CD4-positive, alpha-beta T cell treated with Interleukin-10 for 1 hour (primary cell): ENCODE measurements at places on chromosomes 6 and 20.
A peak's percentile ranks its signal among the peaks of the same experiment; 100 is the strongest.

DNA sequence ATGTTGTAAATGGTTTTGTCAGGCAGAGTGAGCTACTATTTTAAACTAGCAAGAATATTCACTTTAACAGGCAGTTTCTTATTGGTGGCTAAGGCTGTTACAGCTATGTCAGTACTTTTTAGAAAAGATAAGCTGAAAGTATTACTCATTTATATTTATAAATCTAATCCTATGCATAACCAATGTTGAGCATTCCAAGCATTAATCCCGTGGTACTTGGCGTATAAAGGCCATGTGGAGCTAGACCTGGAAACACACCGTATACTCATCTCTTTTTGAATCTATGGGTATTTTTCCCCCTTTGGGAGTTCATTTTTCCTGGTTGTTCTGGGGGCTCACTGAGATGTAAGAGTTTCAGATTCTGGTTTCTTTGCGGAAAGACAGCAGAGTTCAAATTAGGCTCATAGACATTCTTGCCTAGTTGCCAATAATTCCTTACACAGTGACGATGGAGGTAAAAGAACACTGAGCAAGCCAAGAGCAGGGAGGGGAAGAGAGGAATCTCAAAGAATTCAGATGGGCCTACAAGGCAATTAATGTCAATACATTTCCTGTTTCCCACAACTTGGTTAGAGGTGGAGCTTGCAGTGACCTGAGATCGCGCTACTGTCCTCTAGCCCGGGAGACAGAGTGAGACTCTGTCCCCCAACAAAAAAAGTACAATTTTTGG is 211.5 kb downstream of the SOX4 start:
- no peak for DNase-seq

DNA sequence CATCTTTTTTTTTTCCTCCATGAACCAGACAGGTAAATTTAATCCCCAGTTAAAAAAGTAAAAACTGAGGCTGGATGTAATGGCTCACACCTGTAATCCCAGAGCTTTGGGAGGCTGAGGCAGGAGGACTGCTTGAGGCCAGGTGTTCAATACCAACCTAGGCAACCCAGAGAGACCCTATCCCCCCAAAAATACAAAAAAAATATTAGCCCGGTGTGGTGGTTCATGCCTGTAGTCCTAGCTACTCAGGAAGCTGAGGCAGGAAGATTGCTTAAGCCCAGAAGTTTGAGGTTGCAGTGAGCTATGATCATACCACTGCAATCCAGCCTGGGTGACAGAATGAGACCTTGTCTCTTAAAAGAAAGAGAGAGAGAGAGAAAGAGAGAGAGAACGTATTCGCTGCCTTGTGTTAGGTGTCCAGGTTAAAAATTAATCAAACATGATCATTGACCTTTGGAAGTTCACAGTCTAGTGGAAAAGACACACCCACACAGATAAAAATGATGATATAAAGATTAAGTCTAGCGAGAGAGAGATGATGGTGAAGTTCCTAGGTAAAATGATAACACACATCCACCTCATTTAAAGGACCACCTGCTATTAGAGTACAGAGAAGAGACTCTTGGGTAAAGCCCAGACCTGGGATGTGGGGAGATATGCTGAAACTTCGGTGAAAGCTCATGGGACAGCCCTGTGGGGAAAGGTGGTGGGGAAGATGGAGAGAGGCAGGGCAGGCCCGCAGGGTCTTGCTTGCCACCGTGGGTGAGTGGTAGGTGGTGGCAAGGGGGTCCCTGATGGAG is 4.8 kb upstream of the NHSL1 start:
- DNase-seq: no peak

- DNase-seq: no peak
Measured at GRCh38 chr6:136524936-136525413, 25.2 kb downstream of the MAP7 start.

DNA sequence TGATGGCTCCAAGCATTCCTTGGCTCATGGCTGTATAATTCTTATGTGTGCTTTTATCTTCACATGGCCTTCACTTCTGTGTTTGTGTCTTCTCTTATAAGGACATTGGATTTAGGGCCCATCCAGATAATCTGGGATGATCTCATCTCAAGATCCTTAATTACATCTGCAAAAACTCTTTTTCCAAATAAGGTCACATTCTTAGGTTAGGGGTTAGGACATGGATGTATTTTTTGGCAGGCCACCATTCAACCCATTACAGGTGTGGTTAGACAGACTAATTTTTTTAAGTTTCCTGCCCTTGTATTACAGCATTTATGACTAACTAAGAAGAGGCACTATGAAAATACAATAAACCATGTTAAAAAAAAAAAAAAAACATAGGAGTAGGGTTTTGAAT is 254.0 kb downstream of the TPBG start:
- DNase-seq: no peak

DNA sequence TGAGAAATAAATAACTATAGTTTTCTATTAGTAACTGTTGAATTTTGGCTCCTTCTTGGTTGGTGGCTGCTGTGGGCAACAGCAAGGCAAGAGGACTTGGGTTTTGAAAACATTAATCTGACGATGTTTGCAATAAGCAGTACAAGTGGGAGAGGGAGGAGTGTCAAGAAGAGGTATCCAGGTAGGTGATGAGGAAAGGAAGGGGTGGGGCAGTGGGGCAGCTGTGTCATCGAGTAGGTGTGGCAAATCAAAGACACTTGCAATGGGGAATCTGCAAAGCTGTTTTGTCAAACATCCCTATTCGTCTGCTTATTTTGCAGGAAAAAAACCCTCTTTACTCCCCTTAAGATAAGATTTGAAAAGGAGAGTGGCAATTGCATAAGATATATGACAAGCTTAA is 171.9 kb upstream of the MAP3K7 start:
- no peak for DNase-seq

DNA sequence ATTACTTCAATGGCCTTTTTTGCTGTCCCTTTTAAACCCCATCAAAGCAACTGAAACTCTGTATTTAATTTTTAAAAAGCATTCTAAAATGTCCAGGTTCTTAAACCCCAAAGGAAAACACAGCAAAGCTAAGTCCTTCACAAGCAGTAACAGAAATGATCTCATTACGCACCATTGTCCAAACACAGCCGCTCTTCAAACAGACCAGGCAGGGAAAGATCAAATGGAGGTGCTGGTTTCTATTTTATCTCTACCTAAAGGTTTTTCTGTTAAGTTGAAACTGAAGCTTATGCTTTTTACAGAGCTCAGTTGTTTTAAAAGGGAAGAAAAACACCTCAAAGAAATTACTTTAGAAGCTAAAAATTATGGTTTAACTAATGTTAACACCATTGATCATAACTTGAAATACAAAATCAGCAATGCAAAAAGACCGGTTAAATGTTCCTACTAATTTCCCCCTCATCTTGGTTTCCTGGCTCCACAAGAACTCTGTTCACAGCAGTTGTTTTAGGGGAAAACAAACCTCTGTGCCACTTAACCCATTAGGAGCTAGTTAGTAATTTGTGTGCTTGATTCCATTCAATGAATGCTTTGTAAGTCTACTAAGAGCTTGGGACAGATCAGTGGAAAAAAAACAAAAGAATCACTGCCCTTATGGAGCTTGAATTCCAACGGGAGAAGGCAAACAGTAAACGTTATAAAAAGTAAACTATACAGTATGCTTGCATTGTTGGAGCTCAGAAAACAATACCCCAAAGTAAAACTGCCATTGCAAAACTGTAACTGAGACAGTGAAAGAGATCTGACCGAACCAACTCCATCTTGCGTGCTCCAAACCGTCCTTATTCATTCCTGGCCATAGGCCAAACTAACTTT is 87.4 kb downstream of the CD24 start:
- DNase-seq: no peak

DNA sequence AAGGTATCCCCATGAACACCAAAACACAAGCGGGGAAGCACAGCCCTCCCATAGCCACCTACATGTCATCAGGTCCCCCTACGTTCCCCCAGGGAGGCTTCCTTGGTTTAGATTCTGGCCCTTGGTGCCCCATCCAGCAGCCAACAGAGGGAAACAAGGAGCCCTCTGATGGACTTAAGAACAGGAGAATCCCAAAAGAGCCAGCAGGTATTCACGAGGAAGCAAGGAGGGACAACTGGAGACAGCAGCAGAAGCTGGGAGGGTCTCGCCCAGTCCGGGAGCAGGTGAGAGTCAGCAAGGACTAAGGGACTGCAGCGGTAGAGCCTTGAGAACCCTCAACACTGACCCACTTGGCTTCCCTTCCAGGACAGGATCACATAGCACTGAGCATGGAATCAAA is 58.4 kb upstream of the TOP1 start:
- DNase-seq: no peak

- no peak for DNase-seq
Measured at GRCh38 chr20:38757145-38757775, 9.0 kb downstream of the ACTR5 start.

- no peak for DNase-seq
Measured at GRCh38 chr6:111687652-111688051, 82.0 kb upstream of the TRAF3IP2 start.

- DNase-seq: no peak
Measured at GRCh38 chr6:101851911-101852310, 458.4 kb downstream of the GRIK2 start.

GRCh38 chr6:105226598-105227294 is 46.9 kb upstream of the POPDC3 start:
- no peak for DNase-seq

- DNase-seq: peak; percentile 60
Measured at GRCh38 chr20:48718786-48719578, 108.8 kb downstream of the PREX1 start.

- no peak for DNase-seq
Measured at GRCh38 chr20:52655395-52655794, 316.8 kb upstream of the TSHZ2 start.

- DNase-seq: no peak
Measured at GRCh38 chr6:112109262-112109661, 21.9 kb downstream of the FAM229B start.

DNA sequence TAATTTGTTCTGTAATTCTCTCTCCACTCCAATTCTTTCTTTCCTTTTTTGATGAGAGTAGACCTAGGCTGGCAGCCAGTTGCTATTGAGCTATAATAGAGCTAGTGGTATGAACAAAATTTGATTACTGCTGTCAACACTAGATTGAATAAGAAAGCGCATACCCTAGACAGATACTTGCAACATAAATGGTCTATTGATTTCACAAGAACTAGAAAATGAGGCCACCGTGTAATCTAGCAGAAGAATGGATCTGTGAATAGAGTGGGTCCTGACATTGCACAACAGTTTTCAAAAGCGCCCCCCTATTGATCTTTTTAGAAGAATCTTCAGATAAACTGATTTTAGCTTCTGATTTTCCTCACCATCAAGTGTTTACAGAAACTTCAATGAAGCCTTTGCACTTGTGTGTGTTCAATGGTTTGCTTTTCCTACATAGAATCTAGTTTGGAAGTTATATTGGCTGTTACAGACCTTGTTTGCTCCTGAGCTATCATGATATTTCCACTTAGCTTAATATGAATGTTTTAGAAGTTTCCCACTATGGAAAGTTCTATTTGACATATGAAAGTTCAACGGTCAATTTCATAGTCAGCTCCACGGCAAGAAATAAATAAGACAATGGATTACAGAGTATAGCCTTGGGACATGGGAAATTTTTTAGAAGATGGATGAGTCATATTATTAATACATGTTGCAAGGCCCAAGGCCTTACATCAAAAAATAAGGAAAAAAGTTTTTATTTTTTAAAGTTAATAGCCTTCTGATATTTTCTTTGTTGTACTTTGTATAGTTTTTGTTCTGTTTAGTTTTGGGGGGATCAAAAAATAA is 55.6 kb downstream of the UTRN start:
- no peak for DNase-seq

DNA sequence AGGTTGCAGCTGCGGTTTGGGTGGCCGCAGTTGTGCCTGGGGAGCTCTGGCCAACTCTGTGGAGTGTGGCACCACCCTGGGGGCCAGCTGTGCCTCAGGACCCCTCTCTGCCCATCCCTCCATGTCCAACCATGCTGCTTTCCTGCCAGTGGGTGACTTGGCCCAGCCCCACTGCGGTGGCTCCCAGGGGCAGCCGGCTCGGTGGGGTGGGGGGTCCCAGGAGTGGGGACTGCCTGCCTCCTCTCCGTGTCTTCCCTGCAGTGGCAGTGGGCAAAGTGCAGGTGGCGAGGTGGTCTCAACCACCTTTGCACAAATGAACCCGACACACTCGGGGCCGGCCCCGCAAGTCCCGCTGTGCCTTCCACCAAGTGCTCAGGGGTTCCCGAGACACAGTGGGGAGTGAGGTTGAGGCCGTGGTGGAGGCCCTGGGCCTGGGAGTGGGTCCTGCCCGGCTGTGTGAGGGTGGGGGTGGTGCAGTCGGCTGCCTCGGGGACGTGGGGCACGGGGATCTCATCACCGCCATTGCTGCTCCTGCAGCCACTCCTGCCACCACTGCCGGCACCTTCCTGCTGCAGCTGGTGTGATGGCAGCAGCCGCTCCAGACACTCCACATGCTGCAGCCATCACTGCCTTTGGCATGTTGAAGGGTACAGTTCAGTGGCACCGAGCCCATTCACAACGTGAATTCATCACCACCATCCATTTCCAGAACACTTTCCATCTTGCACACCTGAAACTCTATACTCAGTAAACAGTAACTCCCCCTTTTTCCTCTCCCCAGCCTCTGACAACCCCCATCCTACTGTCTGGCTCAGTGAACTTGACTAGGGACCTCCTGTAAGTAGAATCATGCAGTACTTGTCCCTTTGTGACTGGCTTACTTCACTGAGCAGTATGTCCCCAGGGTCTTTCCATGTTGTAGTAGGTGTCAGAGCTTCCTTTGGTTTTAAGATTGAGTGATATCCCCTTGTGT is 10.7 kb upstream of the SLCO4A1 start:
- DNase-seq: no peak

DNA sequence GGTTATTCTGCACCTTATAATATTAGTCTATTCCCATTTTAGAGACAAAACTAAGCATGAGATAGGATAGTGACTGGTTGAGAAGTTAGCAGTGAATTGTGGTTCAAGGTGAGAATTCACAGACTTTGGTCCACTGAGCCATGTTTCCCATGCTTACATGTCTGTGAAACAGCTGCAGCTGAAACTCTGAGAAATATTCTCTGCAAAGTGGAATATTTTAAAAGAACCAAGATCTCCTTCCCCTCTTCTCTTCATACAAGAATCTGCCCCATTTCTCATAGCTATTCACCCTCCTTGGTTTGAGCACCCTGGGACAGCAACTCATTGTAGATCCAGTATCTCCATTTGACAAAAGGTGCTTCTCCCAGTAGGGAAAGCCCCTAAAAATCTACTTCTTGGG is 70.2 kb upstream of the TMEM170B start:
- no peak for DNase-seq

- DNase-seq: no peak
Measured at GRCh38 chr6:165487347-165487746, 175.7 kb downstream of the PDE10A start.
